ENCODE measurements at places on chromosomes 12 and 14.

DNA sequence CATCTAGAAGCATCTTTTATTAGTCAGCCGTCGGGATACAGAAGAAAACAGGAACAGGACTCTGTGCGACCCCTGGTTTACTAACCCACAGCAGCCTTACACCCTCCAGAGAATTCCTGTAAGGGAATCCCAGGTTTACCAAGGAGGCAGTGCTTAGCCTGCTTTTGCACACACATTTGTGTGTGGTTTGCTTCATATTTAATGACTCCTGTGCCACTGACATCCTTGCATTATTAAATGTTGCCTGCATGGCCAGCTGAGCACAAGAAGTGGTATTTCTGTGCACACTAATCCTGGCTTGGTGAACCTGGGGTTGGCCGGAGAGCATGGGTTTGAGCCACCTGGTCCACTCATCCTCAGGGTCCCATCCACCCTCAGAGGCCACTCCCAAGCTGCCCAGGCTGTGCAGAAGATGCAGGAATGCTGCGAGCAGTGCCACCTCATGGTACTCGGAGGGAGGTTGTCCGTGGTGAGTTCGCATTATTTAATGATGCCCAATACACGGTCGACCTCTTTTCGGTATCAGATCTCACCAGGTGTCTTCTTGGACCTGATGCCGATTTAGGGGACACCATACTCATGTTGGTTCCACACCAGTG lies 152.4 kb upstream of the RTL1 start:
- no peak for DNase-seq

GRCh38 chr12:13635709-13636108 lies 345.7 kb downstream of the GRIN2B start:
- DNase-seq, result no peak

DNA sequence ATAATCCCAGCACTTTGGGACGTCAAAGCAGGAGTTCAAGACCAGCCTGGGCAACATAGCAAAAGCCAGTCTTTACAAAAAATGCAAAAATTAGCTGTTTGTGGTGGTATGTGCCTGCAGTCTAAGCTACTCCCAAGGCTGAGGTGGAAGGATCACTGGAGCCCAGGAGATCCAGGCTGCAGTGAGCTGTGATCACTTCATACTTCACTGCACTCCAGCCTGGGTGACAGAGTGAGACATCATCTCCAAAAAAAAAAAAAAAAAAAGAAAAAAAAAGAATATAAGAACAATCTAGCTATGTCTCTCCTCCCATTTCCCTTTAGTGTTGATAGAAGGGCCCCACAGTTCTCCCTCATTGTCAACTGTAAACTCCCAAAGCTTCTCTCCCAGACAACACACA lies 3.5 kb upstream of the BCAT1 start:
- no peak for DNase-seq

DNA sequence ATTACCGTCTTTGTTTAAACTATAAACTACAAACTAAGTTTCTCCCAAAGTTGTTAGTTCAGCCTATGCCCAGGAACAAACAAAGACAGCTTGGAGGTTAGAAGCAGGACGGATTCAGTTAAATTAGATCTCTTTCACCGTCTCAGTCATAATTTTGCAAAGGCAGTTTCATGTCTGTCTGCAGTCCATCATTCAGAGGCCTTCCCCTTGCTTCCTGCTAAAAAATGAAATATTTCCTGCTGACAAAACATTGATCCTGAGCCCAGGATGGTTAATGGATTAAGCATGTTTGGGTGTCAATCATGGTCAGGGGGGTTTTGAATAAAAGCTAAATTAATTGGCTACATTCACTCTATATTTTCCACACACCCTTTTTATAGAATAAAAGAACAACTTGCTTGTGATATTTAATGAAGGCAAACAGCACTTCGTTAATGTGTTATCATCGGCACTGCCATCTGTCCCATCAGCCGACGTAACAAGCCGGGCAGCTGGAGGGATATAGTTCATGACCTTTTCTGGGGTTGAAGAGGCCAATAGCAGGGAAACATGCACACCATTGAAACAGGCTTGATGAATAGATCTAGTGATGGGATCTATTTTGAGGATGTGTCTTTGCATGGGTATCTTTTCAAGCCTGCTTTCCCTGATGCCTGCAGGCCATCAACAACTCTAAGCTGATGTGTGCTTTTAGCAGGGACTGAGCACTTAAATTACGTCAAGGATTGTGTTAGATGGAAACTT lies 521.3 kb upstream of the TMEM132C start:
- DNase-seq, result no peak

DNA sequence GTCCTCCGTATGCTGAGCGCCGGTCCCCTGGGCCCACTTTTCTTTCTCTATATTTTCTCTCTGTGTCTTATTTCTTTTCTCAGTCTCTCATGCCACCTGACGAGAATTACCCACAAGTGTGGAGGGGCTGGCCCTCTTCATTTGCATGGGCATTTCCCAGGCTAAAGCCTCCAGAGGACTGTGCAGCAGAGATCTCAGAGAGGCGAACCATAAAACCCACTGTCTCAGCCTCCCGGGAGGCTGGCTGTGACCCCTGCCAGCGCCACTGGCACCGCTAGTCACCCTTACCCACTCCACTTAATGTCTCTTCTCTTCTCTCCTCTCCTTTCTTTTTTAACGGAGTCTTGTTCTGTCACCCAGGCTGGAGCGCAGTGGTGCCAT lies 7.1 kb upstream of the SERPINA9 start:
- DNase-seq, result no peak

Measured in pons (tissue), 1 donor.